ENCODE measurements at places on chromosomes 6 and 20.

DNA sequence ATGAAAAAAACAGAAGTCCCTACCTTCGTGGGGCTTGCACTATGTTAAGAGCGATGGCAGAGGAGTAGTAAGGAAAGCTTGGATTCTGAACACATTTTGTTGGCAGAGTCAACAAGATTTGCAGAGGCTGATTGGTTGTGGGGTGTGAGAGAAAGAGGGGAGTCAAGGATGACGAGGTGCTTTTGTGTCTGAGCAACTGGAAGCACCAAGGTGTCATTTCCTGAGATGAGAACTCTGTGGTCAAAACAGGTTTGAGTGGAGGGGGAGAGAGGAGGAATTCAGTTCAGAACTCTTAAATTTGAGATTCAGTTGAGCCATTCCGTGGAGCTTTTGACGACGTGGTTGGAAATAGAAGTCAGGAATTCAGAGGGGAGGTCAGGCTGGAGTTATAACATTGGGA is 3.5 kb downstream of the OCSTAMP start:
- no peak for DNase-seq

DNA sequence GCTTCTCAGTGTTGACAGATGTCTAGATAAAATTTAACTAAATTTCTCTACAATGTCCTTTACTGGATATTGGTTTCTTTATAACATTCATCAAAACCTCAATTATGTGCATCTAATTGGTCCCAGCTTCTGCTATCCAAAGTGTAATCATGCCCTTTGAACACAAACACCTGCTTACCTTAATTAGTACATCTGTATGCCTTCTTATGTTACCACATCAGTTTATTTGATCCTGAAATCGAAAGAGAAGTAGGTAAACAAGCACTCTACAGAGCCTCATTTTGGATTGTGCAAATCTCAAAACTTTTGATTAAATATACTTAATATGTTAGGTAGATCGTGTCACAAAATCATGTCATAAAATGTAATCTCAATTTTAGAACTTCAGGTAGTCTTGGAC is 36.5 kb downstream of the TAB2 start:
- DNase-seq = peak; percentile 52

DNA sequence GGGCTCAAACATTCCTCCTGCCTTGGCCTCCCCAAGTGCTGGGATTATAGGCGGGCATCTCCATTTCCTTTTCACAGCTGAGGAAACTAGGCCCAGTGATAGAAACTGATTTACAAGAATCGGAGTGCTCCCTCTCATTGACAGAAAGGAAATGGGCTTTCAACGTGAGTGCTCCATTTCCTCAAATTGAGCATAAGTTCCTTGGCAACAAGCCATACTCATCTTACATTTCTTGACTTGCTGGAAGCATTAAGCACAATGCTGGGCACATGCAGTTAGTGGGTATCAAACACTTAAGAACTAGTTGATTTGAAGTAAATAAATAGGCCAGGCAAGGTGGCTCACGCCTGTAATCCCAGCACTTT is 54.7 kb downstream of the FGD2 start:
- DNase-seq = no peak

DNA sequence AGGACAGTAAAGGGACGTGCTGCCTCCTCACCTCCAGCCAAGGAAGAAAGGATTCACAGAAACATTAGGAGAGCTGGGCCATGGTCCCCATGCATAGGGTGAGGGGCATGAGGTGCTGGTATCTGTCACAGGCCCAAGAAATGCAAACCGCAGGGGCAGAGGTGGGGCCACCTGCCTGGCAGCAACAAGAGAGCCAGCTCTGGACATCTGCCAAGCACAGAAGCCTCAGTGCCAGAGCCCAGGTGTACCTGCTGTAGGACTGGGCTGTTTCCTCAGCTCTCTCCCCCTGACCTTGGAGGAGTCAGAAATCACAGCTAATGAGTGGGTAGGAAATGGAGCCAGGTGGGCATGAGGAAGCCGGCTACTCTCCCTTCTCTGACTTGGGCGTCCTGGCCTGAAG is 45.3 kb downstream of the SLC2A12 start:
- peak; percentile 90 for DNase-seq

DNA sequence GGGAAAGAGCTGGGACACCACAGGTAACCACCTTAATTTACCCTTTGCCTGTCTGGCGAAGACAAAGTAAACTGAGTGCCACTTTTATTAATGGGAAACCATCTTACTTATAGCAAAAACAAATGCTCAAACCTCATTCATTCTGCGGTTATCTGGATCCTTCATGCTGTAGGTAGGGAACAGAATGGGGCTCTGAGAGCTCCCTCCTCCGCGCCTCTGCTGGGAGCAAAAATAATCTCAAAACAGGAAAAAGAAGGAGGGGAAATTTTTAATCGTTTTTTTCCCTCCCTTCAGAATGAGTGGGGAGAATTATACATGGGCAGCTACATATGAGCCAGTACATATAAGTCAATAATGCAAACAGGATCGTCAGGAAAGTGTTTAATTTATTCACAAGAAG is 177.3 kb downstream of the GMPR start:
- DNase-seq = no peak

GRCh38 chr6:32271429-32271828 is 47.6 kb upstream of the NOTCH4 start:
- no peak for DNase-seq

- no peak for DNase-seq
These were observed 1.4 kb upstream of the INSM1 start for GRCh38 chr20:20366551-20366875.

GRCh38 chr6:94341173-94341572 is 921.8 kb upstream of the EPHA7 start:
- no peak for DNase-seq

- DNase-seq = no peak
These were observed 699 bp upstream of the HSPA1B start for GRCh38 chr6:31826793-31827285.

GRCh38 chr6:5338177-5338960 is 77.1 kb downstream of the FARS2 start:
- DNase-seq = no peak

GRCh38 chr6:139448998-139449610 is 74.7 kb upstream of the CITED2 start:
- no peak for DNase-seq

DNA sequence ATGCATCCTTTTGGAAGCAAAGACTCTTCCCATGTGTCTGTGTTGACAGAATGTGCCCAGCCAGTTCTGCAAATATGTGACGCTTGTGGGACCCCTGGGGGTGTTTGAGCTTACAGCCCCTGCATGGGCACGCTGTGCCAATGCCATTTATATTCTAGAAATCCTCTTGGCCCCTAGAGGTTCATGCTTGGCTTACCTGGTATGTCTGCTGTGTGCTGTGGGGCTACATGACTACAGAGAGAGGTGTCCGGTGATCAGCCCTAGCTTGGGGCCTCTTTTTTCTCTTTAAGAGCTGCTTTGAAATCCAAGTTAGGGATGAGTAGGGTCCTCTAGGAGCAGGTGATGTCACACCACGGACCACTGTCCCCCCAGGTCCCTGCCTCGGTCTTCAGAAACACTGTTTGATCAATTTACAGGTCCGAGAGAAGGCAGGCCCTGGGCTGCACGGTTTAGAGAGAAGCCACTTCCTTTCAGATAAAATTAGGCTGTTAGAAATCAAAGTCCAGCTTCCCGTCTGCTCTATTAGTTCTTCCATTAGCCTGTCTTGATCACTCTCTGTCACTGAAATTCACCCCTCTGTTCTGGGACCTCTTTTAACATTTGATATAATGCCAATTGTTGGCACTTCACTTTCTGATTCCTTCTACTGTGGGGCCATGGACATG is 26.5 kb downstream of the BCAS4 start:
- DNase-seq = no peak

All from NCI-H774 (cell line).